ENCODE measurements at places on chromosomes 2 and 18.

DNA sequence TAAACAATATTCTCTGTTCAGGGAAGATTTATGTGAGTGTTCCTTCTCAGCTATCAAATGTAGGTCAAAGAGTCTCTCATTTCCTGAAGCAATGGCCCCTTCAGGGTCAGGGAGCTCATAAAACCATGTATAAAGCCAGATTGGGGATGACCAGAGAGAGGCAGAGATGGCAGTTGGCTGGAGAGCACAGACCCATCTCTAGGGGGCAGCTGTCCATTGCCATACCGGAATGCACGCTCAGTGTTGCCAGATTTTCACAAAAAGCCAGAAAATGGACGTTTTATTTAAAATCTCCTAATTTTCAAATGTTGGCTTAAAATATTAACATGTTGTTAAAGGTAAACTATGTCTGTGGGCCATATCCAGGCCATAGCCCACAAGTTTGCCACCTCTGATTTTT, 1920.7 kb upstream of the CELF4 start:
- DNase-seq = no peak

DNA sequence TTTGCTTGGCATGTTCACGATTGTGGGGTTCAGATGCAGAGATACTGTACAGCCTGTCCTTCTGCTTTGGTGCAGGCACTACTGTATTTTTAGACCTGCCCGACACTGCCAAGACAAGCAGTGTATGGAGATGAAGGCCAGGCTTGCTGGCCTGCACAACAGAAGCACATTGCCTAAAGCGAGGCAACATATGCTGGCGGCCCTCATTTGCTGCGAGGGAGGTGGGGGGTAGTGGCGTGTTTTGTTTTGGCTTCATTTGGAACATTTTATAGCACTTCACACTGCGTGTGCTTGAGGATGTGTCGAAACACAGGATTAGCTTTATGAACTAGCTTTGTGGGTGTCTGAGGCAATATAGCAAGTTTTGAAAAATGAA, 27.0 kb downstream of the TMEM182 start:
- DNase-seq = no peak

DNA sequence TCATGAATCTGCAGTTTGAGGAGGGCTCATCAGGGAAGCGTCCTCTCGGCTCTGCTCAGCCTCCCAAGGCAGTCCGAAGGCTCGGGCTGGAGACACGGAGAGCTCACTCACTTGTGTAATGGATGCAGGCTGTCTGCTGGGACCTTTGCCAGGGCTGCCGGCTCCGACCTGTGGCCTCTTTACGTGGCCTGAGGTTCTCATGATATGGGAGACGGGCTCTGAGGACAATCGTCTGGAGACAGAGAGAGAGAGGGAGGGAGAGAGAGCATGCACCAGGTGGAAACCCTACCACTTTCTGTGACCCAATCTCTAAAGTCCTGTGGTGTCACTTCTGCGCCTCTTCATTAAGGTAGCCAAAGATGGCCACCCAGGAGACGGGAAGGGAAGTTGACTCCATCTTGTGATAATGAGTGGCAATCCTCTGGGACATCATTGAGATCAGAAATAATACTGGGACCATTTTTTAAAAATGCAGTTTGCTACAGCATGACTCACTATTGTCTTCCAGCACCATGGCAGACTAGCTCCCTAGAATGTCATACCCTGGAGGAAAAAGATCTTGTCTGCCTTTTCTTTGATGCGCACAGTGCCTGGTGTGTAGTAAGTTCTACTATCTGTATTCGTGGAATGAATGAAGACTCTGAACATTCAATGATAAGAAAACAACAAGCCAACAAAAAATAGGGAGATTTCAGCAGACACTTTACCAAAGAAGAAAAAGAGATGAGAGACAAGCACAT, 60.2 kb downstream of the CD8B2 start:
- no peak for DNase-seq

- DNase-seq = no peak
Observed at GRCh38 chr18:46915800-46916550, 1.3 kb downstream of the PIAS2 start.

DNA sequence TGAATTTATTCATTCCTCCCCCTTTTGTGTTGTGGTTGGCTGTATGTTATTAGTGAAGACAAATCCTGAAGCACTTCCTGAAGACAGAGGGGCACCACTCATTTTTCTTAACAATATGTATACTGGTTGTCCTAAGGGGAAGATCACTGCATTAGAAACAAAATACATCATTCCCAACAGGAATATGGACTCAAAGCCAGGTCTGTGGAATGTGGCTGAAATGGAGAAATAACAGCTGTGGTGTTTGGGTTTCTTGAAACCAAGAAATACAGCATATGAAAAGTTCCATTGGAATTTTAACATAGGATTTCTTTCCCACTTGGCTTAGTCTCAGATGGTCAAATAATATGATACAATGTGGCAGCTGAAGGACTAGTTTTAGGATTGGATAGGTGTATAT, 267.6 kb downstream of the KCNE4 start:
- no peak for DNase-seq

DNA sequence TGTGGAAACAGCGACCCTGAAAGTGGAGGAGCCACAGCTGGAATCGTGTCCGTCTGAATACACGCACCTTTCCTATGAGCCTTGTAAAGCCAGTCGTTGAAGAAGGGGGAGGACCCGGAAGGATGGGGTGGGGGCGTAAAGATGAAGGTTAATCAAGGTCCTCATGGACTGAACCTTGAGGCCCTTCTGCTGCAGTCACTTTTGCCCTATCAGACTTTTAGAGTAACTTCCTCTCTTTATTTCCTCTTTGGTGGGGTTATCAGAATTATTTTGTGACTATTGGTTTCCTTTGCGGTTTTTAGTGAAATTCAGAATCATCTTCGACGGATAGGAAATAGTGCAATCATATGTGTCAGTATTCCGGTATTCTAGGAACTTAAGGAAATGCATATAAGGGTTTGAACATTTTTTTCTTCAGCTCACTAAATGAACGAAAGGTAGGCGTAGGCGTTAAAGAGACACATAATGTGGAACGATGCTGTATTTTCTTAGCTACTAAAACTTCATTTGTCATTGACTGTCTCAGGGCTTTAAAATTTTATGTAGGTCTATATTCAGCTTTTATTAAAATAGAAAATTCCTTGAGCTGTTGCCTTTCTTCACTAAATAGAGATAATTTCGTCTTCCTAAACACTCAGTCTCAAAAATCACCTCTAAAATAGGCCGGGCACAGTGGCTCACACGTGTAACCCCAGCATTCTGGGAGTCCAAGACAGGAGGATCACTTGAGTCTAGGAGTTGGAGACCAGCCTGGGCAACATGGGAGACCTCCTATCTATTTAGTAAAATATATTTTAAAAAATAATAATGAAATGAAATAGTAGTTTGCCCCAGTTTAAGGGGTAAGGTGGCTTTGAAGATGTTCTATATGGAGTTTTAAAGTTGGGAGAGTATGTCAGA, 1.4 kb upstream of the YES1 start:
- peak; percentile 32 for DNase-seq

DNA sequence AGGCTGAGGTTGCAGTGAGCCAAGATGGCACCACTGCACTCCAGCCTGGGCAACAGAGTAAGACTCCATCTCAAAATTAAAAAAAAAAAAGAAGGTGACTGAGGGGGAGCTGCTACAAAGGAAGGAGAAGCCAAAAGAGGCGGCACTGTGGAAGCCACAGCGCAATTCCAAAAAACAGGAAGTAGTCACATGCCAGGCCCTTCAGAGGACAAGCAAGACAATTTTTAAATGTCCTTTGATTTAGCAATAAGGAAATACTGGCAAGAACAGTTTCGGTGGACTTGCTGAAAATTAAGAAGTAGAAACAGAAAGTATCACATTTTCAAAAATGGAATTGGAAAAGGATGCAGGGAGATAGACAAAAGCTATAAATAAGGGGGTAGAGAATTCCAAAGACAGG, 122.8 kb downstream of the OSBPL1A start:
- DNase-seq = no peak

DNA sequence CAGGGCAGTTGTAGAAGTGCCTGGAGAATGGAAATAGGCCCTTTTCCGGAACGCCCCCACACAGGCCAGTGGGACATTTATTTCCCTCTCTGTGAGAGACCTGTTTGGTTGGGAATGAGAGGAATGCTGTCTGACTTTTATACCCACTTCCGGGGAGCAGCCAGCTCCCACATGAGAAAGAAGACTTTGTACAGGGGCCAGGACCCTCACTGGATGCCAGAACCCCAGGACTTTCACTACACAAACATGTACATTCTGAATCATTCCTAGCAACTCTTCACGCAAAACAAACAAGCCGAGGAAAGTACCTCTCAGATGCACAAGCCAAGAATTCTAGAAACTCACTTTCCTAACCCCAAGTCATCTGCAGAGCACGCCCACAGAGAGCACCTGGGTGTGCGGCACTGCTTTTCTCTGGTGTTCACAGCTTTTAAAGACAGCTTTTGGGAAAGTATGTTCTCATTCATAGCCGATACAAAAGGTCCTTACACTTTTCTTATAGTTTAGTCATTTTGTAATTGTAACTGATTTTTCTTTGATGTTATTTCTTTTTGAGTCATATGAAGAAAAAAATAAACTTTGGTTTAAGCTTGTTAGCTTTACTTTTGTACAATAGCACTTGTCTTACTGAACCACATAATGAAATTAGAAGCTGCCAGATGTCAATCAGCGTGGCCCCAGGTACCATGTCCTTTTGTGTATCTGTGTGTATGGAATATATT, 856.1 kb upstream of the ID2 start:
- peak; percentile 14 for DNase-seq

- DNase-seq = no peak
Observed at GRCh38 chr18:46215902-46216723, 111.9 kb downstream of the HAUS1 start.

- DNase-seq = peak; percentile 14
Observed at GRCh38 chr2:198374375-198375082, 570.1 kb downstream of the PLCL1 start.

Data from stimulated activated CD8-positive, alpha-beta memory T cell treated with anti-CD3 and anti-CD28 coated beads, Interleukin-4, amount 100 ng/mL, for 24 hours (primary cell).